ENCODE measurements at places on chromosomes 4 and X. TPM values are rescaled to one million over a fixed set of nuclear protein-coding genes. Genes with fewer than 3 reads are reported as not detected.

Gene CNKSR2
- not detected for total RNA-seq

DNA sequence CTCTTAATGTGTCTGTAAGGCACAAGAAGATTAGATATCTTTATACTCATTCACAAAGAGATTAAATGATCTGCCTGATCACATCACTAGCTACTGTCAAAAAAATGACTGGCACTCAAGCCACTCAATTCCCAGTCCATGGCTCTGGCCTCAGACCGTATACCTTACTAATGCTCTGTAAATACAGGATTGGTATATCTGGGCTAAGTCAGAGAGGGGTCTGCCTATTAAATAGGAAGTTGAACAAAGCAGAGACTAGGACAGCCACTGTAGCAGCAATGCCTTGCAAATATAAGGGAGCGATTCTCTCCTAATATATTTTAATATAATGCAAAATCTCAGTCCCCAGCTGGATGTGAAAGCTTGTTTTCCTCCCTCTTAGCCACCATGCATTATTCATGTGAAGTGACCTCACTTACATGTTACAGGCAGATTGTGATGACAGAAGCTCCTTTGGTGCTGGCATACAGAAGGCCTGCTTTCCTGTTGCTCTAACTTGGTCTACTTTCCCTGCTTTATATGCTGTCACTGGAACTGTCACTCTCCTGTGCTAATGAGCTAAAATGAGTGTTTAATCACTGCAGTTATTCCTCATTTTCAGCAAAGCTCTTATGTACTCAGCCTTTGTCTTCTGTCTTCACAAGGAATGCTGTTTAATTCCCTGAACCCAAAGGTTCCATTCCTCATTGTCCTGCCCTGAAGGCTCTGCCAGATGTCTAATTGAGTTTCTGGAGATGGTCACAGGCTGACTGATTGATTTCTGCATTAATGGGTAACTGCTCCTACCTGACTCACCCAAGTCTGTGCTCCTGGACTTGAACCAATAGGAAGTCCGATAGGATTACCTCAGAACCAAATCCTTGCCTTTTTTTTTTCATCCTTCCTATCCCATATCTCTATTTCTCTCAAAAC lies 578.2 kb downstream of the KLHL13 start:
- DNase-seq = no peak
- H3K36me3 ChIP-seq = no peaks in the 10 kb centered on the region
- no peaks in the 10 kb centered on the region for H3K27me3 ChIP-seq
- no peaks in the 10 kb centered on the region for H3K4me1 ChIP-seq
- no peak overlapping the region for H3K4me3 ChIP-seq
- H3K27ac ChIP-seq = no peak overlapping the region

GRCh38 chrX:105703876-105704275 lies 118.5 kb upstream of the NRK start:
- DNase-seq = no peak
- H3K27ac ChIP-seq = no peak overlapping the region
- H3K4me3 ChIP-seq = no peak overlapping the region
- no peaks in the 10 kb centered on the region for H3K27me3 ChIP-seq
- H3K4me1 ChIP-seq = no peaks in the 10 kb centered on the region
- H3K36me3 ChIP-seq = no peaks in the 10 kb centered on the region

- no peaks in the 10 kb centered on the region for H3K27me3 ChIP-seq
- H3K4me3 ChIP-seq = peak overlapping the region; percentile 73
- peaks cover 11% of the 10 kb centered on the region for H3K36me3 ChIP-seq
- no peak for DNase-seq
- H3K27ac ChIP-seq = peak overlapping the region; percentile 89
- H3K4me1 ChIP-seq = peaks cover 17% of the 10 kb centered on the region
These were observed 1.1 kb downstream of the SLC9B2 start for GRCh38 chr4:103075435-103075893.

Gene PCDH11X
- total RNA-seq = not detected

Gene FHIP1A
- total RNA-seq = 3.0 TPM

DNA sequence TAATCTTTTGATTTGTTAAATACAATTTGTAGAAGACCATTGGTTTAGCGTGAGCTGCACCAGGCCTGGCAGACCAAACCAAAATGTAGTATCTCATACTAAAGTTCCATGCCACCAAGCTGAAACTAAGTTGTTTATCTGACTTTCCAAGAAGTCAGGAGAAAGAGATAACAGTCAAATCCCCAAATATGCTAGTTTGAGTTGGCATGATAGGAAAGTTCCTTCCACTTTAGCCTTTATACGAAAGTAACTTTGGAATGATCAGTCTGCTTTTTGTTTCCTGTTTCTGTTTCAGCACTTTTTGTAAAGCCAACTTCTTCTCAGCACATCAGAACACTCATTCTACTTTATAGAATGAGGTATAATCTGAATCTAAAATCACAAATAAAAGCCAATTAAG lies 449.2 kb downstream of the GRXCR1 start:
- no peaks in the 10 kb centered on the region for H3K27me3 ChIP-seq
- no peaks in the 10 kb centered on the region for H3K36me3 ChIP-seq
- H3K4me3 ChIP-seq = no peak overlapping the region
- no peaks in the 10 kb centered on the region for H3K4me1 ChIP-seq
- DNase-seq = no peak
- H3K27ac ChIP-seq = no peak overlapping the region

Data from SJSA1 (cell line).